ENCODE measurements at places on chromosomes 13 and 19.

- DNase-seq = no peak
Observed at GRCh38 chr19:8489561-8490394, 12.7 kb downstream of the PRAM1 start.

DNA sequence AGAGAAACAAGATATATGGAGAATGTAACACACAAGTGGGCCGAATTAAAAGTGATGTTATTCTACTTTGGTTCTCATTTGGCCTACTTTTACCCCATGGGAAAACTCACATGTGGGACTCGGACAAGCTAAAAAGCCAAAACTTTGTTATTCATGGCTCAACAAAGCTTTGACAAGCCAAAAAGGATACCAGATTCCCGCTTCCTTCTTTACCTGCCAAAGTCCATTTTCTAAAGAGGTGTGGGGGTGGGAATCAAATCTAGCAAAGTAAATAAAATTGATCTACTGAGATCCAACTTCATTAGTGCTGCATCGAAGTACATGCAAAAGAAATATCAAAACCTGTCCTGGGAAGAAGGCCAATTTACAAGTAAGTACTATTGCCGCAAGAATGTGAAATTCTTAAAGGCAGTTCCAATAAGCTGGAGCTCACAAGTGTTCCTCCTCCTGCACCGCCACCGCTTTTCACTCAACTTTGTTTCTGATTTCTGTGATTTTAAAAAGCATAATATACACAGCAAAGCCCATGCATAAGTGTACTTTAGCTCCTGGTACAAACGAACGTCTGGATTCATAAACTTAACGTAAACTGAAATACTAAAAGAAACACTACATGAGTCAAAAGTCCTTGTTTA is 1.1 kb downstream of the LNX2 start:
- DNase-seq = no peak

DNA sequence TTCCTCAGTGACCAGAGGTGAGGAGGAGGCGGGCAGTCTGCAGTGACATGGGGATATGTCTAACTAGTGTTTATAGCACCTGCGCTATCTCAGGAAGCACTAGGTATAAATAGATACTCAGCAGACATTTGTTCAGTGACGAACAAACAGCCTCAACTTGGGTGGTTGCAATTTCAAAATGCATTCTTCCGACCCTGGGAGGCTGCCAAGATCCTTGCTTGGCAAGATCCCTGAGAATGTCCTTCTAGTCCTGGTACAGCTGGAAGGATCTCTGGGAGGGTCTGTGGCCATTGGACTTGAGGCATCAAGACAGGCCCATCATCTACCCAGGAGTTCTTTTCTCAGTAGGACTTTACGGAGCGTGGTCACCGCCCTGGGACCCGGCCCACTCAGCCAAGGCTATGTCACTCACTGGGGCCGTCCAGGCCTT is 299.5 kb downstream of the ZNF536 start:
- DNase-seq = no peak

- no peak for DNase-seq
Observed at GRCh38 chr19:10583036-10583776, 3.9 kb downstream of the AP1M2 start.

DNA sequence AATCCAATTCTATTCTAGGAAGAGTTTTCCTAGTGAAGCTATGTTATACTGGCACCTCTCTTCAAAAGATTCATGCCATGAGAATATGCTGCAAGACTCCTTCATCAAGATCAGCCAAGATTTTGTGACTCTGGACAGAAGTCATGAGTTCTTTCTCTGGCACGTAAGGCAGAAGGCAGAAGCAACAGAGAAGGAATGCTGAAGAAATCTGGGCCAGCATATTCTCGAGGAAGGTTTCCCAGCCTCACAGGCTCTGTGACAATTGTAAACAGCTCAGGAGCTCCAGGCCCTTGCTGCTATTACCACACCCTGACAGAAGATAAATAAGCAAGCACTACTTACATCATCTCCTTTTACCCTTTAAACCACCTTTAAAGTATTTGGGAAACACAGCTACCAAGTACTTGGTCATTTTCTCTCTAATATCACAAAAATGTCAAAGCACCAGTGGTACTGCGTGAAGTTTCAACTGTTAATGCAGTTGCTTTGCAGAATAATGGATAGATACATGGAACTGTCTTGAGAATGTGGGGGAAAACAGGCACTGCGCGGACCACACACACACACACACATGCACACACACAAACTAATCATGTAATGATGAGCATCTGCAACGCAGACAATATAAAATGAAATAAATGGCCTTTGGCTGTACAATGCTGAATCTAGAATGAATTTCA is 55.4 kb downstream of the INTS6 start:
- DNase-seq = no peak

- DNase-seq = no peak
Observed at GRCh38 chr19:7734220-7735203, 2.6 kb upstream of the CLEC4G start.

DNA sequence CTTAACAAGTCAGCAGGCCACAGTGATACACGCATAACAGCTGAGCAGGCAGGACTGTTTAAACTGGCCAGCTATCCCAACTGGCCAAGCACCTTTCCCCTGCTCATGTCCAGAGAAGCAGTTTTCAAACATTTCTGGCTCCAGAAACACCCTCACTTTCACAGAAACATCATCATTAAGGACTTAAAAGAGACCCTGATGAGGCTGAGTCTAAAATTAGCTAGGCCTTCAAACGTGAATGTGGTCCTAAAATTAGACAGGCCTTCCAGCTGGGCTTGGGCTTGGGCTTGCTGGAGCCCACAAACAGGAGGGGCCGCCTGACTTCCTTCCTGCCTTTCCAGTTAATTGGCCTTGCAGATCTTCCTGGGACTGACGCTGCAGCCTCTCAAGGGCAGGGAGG is 334.2 kb downstream of the DNAJC15 start:
- DNase-seq = no peak

DNA sequence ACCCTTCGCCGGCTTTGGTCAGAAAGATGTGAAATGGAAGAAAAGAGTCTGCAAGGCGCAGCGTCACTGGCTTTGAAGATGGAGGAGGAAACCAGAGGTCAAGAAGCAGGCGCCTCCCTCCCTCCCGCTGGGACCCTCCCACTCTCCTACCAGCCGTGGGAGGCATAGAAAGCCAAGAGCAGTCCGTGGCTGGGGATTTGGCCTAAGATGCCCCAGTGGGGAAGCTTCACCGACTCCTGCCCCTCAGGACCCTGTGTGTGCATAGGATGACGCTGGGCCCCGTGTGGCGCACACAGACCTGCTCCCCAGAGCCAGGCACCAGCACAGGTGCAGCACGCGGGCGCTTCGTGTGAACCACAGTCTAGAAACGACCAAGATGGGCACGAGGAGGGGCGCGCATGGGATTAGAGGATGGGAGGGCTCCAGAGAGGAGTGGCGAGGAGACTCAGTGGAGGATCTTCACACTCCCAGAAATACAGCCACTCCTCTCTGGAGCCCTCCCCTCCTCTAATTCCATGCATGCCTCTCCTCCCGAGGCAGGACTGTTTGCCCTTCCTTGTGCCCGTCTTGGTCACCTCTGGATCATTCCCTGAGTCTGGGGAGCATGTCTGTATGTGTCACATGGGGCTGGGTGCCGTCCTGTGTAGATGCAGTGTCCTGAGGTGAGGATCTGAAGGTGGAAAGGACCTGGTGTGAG is 194.3 kb downstream of the TEX29 start:
- DNase-seq = no peak

DNA sequence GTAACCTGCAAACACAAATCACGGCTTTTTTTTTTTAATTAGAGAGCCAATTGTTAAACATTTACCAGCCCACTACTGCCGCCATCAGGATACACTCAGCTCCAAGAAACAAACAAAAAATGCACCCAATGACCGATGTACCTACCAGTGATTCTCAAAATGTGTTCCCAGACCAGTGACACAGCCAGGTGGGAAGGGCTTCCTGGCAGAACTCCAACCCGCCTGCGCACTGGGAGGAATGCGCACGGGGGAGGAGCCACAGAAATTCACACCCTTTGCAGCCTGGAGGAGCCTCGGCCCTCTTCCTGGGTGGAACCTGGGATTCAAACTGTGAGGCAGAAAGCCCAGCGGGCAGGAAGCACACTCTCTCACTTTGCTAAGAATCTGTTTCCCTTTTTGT is 255.9 kb downstream of the TBC1D4 start:
- DNase-seq = no peak

DNA sequence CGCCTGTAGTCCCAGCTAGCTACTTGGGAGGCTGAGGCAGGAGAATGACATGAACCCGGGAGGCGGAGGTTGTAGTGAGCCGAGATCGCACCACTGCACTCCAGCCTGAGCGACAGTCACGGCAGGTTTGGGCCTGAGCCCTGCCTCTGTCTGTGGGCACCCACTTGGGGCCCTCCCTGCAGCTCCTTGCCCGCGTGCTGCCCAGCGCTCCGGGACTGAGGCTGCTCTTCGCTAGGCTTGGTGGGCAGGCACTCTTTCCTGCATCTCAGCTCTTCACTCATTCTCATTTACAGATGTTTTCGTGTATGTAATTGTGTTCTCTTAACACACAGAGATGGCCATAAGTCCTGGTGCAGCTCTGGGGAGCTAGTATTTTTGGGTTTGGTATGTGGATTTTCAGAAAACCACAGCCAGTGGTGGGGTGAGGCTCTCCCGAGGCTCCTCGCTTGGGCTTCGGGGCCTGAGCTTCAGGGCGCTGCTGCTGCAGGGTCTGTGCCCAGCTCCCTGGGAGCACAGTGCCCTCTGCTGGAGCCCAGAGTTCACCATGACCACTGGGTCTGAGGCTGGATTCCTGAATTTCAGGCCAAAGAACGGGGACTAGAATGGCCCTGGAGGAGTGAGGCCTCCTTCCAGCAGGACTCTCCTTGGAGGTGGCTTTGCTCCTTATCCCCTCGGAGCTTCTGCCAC is 15.2 kb downstream of the UPF1 start:
- DNase-seq = peak; percentile 44

- DNase-seq = no peak
Observed at GRCh38 chr19:13968383-13968935, 16.1 kb downstream of the DCAF15 start.

DNA sequence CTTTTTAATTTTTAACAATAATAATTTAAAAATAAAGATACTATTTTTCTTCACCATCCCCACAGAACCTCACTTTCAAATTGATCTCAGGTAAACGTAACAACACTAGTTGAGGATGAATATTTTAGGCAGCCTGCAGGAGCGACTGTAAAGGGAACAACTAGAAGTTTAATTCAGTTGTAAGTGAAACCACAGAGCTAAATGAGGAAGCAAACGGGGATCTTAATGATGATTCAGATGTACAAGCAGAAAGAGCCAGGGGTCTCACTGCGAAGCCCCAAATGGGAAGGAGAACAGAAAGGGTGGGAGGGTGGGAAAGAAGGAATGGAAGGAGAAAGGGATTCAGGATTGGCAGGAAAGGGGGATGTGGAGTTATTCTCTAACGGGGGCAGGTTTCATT is 54.6 kb upstream of the RAP2A start:
- no peak for DNase-seq

DNA sequence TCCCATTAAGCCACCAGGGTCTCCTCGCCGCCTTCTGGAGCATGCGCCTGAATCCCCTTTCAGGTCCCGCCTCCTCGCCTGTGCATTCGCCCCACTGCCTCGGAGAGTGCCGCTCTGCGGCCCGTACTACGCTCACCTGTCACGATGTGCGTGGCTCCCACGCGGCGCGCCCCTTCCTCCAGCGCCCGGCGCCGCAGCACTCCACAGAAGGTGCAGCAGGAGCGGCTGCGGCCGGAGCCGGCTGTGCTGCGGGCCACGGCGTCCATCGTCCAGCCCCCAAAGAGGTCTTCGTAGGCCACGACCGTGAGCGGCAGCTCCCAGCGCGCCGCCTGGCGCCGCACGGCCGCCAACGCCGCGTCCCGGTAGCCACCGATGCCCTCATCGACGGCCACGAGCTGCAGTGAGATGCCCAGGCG is 4.3 kb downstream of the CTU1 start:
- DNase-seq = no peak

DNA sequence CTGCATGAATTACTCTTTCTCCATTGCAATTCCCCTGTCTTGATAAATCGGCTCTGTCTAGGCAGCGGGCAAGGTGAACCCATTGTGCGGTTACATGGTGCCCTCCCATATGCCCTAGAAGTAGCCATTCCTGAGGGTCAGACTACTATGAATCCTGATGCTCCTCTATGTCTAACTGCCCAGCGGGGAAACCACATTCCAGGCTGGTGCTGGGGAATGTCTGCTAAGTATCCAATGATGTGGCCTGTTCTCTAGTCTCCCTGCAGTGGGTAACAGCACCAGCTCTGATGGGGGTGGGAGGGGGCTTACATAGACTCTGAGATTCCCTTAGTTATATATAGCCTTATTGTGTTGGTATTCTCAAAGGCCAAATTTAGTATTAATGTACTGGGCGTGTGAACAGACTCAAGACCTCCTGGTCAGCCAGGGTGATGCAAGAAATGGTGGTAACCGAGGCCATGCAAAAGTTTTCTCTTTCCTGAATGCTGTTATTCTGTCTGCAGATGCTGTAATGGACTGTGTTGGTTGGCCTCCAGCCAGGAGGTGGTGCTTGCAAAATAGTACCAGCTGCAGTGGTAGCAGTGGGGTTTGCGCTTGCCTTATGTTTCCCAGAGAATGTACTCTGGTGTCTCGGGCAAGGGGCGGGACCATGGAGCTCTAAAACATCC is 564.8 kb upstream of the SLITRK1 start:
- no peak for DNase-seq

GRCh38 chr13:41075485-41075884 is 14.2 kb downstream of the WBP4 start:
- DNase-seq = no peak

DNA sequence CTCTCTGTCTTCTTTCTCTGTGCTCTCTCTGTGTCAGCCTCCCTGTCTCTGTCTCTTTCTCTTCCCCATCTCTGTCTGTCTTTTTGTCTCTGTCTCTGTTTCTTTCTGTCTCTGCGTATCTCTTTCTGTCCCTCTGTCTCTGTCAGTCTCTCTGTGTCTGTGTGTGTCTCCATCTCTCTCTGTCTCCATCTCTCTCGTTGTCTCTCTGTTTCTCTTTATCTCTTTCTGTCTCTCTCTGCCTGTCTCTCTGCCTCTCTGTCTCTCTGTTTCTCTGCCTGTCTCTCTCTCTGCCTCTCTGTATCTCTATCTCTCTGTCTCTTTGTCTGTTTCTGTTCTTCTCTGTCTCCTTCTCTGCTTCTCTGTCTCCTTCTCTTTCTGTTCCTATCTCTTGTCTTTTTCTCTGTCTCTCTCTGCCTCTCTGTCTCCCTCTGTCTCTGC is 15.7 kb upstream of the TCF3 start:
- DNase-seq = no peak

- no peak for DNase-seq
Observed at GRCh38 chr19:16446108-16446723, 25.6 kb downstream of the EPS15L1 start.

DNA sequence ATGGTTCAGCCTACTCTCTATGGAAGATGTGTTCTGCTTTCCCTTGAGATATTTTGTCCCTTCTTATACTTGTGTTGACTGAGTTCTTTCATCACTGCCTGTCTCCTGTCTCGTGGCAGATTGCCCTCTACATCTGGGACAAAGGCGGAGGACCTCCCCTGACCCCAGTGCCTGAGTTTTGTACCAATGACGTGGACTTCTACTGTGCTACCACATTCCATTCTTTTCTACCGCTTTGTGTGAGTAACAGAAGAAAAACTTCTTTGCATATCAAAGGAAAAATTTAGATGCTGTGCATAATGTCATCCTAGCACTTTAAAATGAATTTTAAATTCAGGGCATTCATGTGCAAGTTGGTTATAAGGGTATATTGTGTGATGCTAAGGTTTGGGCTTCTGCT is 74.6 kb downstream of the B3GLCT start:
- DNase-seq = no peak

- DNase-seq = no peak
Observed at GRCh38 chr13:27534981-27535380, 84.6 kb upstream of the MTIF3 start.

GRCh38 chr19:7172794-7173193 is 103.3 kb downstream of the ZNF557 start:
- DNase-seq = no peak

Data from activated gamma-delta T cell treated with anti-CD3 and anti-CD28 coated beads, Interleukin-2, amount 50 U/mL, for 16 hours (primary cell).